ENCODE measurements at places on chromosomes 16 and 17. TPM values are rescaled to one million over a fixed set of nuclear protein-coding genes. Genes with fewer than 3 reads are reported as not detected.

CD7 gene
- total RNA-seq, result 1.5 TPM

FMNL1 gene
- total RNA-seq, result 7.0 TPM

DNA sequence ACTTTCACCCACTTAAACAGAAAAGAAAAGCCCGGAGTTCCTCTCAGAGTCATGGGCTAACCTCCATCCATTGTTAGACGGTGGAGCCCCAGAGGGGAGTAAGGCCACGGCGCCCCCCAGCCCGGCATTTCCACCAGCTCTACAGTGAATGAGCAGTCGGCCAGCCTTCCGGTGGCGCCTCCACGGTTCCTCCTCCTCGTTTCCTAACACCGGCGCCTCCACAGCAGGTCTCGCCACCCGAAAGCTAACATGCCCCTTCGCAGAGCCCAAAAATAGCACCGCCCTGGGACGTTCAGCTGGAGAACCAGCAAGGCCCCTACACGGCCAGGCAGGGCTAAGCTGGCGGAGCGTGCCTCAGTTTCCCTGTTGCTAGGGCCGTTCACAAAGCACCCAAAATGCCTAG, 858 bp downstream of the MMD start:
- DNase-seq, result peak; percentile 55

DNA sequence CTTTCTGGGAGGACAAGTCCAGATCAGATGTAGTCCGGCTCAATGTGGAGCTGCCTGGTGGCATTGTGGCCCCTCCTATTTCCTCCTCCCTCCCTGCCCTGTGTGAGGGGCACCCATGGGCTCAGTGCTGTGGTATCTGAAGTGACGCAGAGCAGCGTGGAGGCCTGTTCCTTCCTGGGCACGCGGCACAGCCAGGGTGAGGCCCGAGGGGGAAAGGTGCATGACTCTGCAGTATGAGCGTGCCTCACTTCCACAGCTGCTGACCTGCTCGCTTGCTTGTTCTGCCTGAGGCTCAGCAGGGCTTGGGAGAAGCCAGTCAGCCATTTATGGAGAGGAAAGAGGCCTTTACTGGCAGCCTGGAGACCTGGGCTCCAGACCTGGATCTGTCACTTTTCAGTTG, 11.7 kb downstream of the TMEM238L start:
- DNase-seq, result no peak

GRCh38 chr17:58692239-58693055, at the start of gene RAD51C:
RAD51C (plus strand) TSS chr17:58692602; CDS start chr17:58692644, 42 bp downstream.
- DNase-seq, result peak; percentile 86
